ENCODE measurements at places on chromosomes 1 and 21.

GRCh38 chr1:41739061-41739955, 179.4 kb downstream of the HIVEP3 start:
- DNase-seq: peak; percentile 49

DNA sequence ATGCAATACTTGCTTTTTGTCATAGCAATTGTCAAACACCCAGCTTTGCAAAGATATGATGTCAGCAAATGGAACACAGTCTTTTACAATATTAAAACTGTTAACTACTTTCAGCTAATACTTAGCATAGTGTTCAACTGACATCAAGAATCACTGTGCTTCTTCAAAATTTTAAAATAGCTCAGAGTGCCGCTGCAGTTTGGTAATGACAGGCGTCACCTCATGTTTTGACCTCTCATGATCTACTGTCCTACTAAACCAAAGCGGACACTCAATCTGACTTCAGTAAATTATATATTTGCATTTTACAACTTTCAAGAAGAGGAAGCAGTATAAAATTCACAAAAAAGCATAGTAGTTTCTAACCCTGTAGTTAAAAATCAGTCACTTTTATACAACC, 2.0 kb downstream of the FMO1 start:
- DNase-seq: no peak

- DNase-seq: no peak
Measured at GRCh38 chr1:9051379-9051778, 18.1 kb downstream of the SLC2A5 start.

DNA sequence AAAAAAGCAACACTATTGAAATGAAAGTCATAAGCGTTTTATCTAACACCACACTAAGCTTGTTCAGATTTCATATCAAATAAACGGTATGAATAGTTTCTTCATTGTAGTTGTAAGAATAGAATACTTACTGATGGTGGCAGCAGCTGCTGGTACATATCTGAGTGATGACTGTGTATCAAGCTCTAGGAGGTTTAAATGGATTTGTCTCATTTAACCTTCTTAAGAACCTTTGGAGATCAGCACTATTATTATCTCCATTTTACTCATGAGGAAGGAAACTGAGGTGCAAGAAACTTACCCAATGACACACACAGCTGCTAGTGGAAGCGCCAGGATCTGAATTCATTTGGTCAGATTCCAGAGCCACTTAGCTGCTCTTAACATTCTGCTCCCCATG, 104.0 kb downstream of the EIF4G3 start:
- DNase-seq: no peak

- no peak for DNase-seq
Measured at GRCh38 chr1:154348429-154349076, 23.2 kb downstream of the ATP8B2 start.

GRCh38 chr1:41656068-41656467, 171.6 kb upstream of the EDN2 start:
- no peak for DNase-seq

DNA sequence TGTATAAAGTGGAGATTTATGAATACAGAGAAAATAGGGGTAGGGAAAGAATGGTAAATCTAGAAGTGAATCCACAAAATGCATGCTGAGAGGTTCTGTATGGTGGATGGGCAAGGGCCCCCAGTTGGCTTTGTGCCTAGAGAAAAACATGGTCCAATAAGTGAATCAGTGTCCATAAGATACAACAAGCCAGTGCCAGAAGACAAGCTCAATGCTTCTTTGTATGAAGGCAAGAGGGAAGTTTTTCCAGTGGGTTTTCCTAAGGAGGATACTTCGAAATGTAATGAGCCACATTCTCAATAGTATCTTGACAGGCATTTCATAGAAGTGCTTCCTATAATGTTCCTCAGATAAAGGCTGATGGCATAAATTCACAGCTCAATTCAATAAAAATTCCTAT, 169.4 kb upstream of the HMCN1 start:
- no peak for DNase-seq

DNA sequence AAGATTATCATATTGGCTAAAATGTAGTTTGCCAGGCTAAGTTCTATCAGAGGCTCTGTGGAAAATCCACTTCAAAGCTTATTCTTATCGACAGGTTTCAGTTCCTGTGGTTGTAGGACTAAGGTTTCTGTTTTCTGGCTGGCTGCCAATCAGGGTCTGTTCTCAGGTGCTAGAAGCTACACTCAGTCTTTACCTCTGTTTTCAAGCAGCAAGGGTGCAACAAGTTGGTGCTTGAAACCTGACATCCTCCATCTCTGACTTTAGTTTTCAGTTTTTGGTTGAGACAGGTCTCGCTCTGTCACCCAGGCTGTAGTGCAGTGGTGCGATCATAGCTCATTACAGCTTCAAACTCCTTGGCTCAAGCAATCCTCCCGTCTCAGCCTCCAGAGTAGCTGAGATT, 15.3 kb upstream of the TMCO2 start:
- DNase-seq: peak; percentile 27

GRCh38 chr1:53078333-53079101, 16.5 kb downstream of the PODN start:
- DNase-seq: no peak

DNA sequence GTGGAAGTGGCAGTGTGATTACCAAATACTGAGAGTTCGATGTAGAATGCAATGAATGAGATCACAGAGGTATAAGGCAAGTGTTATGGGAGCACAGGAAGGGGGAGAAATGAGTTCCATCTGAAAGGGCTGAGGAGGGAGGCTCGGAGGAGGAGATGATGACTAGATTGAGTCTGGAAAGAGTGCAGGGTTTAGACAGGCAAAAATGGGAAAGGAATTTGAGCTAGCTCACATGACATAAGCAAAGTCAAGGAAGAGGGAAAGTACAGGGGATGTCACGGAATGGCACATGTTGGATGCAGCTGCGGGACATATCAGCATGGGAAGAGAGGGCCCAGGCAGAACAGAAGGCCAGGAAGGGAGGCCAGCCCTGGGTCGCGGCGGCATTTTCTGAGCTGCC, 132.7 kb downstream of the RUNX1 start:
- DNase-seq: no peak

DNA sequence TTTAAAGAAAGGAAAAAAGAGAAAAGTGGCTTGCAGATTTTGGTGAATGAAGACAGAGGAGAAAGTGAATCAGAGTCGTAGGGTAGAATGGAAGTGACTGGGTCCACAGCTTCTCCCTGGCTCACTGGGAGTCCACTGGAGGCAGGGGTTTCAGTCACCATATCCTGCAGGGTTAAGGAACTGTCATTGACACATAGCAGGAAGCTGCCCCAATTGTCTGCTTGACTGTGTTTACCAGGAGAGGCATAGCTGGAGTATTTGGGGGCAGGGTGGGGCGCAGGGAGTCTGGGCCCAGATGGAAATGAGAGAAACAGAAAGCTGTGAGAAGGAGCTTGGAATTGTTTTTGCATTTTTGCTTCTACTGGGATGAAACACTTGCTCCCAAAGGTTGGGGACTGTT, 228.8 kb upstream of the CSF3R start:
- DNase-seq: no peak

DNA sequence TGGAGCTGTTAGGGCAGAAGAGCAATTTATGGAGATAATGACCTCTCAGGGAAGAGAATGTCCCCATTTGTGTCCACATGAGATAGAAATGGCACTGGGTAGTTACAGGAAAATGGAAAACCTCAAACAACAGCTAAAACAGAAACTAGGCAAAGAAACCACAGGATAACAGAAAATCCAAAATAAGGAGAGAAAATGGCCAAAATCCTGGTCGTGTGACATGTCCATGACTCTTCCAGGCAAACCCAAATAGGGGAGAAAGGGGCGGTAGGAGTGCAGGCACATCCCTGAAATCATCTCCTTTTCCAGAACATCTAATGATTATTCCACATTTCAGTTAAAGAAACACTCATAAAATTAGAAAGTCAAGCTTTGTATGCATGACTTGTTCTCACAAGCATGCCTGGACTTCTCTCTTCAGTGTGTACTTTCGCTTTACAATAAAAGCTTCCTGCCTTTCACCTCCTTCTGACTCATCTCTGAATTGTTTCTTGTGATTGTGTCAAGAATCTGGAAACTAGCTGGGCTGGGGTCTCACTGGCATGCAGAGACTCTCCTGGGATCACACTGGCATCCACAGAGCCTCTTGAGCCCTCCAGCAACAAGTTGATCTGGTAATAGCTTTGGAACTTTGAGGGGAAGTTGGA, 171.4 kb upstream of the ZP4 start:
- DNase-seq: no peak

- DNase-seq: no peak
Measured at GRCh38 chr1:93827633-93828366, 51.2 kb downstream of the DNTTIP2 start.

- no peak for DNase-seq
Measured at GRCh38 chr1:188423073-188423472, 1594.3 kb downstream of the PLA2G4A start.

- DNase-seq: no peak
Measured at GRCh38 chr1:112923959-112924349, 32.0 kb downstream of the SLC16A1 start.

DNA sequence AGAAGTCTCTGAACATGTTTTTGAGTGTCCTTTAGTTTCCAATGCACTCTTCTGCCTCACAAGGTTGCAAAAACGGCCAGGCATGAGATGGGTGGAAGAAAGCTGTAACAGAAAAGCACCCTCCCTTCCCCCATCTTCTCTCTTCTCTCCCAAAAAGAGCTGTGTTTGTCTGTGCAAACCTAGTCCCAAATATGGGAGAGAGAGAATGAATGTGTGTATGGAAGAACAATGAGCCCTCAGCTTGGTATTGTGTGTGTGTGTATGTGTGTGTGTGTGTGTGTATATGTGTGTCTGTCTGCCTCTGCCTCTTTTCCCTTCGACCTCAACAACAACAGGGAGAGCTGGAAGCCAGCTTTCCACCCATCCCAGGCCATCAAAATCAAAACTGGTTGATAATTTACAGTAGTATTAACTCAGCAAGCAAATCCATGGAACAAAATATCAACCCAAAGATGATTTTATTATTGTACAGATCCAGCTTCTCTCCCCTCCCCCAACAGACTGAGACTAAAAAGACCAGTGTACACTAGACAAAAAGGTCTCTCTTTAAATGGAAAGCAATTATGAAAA, 1.8 kb downstream of the RERE start:
- no peak for DNase-seq

- no peak for DNase-seq
Measured at GRCh38 chr1:84642774-84643173, 47.5 kb downstream of the SSX2IP start.

GRCh38 chr1:115807723-115808122, 33.2 kb downstream of the NHLH2 start:
- DNase-seq: peak; percentile 9

- DNase-seq: peak; percentile 40
Measured at GRCh38 chr1:203625628-203626019, 1.0 kb upstream of the ATP2B4 start.

DNA sequence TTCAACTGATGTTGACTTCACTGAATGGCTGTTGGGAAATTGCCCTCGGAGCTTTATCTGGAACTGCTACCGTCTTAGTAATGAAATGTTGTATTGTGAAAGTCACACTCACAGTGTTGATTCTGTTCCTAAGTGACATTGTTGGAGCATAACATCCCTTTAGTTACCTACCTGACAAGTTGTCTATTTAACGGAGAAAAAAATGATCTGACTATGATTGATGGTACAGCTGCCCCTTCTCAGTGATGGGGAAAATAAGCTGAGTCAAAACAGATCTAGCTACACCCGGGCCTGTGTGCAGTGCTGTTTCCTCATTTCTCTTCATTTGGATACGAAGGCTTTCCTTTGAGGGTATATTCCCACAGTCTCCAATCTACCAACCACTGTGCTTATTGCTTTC, 472.3 kb upstream of the BRINP3 start:
- no peak for DNase-seq

GRCh38 chr1:3819771-3820200, 23.5 kb upstream of the LRRC47 start:
- no peak for DNase-seq

- no peak for DNase-seq
Measured at GRCh38 chr1:23200883-23201282, 16.4 kb downstream of the HTR1D start.

DNA sequence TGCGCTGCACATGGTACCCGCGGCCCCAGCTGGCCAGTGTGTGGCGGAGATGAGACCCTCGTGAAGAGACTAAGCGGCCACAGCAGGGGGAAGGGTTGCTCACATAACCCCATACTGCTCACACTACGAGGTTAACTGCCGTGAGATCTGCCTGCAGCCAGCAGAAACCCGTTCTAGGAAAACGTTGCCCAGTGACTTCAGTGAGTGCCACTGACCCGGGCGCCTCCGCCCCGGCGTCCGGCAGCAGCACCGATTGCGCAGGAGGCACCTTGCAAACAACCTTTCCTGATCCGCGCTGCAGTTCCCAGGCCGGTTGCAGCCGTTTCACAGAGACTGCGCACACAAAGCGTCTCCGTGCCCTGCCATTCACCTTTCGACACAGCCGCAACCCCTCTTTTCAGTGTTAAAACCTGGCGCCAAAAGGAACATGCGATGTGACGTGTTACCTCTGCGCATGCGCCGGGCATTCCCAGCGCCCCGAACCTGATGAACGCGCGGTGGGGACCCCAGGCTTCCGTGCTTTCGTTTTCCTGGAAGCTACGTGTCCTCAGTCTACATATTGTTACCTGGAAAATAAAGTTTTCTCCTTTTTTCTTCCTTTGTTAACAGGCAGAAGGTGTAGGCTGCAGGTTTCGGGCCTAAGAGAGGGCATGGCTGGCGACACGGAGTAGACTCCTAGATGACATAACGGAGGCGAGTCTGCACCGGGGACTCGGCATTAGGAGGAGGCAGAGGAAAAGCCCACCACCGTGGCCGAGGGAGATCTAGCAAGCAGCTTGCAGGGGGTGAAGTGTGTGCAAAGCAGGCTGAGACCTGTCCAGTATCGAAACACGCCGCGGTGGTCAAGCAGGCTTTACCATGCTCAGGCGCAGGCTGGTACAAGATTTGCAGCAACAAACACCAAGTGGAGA, 8.9 kb downstream of the VPS26C start:
- peak; percentile 68 for DNase-seq

DNA sequence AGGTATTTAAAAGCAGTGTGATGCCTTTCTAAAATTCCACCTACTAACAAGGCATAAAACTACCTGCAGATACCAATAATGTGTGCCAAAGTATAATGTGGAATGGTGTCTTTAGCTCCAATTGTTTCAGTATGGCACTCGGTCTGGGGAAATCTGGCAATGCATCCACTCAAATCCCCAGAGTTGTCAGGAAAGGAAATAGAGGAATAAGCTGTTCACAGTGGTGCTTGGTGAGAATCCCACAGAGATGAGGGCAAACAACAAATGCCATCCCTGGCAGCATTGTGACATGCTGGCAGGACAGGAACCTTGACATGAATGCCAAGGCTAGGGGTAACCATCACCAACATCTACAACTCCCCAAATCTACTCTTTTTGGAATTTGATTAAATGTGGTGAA, 240.7 kb downstream of the BARHL2 start:
- DNase-seq: no peak

DNA sequence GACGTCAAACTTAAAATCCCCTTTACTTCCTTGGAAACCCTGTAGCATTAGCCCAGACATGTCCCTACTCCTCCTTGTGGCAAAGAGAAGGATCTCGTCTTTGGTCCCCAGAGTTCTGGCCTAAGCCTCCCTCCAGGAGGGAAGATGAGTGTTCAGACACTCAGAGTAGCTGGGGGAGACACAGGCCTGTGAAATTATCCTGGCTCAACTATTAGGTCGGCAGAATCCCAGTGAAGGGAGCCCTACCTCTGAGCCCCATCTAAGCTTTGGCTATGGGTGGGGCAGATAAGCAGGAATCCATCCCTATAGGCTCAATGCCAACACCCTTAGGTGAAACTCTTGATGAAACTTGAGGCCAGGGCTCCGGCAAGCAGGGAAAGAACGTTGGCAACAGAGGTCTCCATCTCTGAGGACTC, 1.7 kb upstream of the SFN start:
- no peak for DNase-seq

- DNase-seq: no peak
Measured at GRCh38 chr1:5720936-5721335, 271.3 kb downstream of the NPHP4 start.

All from activated T-cell treated with anti-CD3 and anti-CD28 coated beads for 1 hour (primary cell).